ENCODE measurements at places on chromosomes 7 and 10.

DNA sequence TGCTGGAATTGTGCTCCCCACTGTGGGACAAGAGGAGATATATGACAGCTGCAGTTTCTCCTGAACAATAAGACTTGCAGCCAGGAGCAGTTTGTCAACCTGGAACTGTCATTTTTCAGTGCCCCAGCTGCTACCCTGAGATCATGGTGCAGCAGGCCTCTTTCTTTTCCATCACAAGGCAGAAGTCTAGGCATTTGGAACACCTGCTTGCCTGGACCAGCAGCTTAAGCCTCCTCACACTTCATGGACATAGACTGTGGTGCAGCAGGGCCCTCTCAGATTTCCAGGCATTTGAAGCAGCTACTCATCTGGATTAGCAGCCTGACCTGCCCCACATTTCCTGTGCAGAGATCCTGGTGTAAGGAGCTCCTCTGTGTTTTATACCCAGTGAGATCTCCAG lies 450.7 kb upstream of the TEX47 start:
- no peak for DNase-seq

GRCh38 chr10:75617485-75618155 lies 186.2 kb downstream of the LRMDA start:
- no peak for DNase-seq

GRCh38 chr7:42880392-42880791 lies 31.5 kb downstream of the C7orf25 start:
- no peak for DNase-seq

- no peak for DNase-seq
Observed at GRCh38 chr7:107386548-107387102, 83.2 kb upstream of the GPR22 start.

DNA sequence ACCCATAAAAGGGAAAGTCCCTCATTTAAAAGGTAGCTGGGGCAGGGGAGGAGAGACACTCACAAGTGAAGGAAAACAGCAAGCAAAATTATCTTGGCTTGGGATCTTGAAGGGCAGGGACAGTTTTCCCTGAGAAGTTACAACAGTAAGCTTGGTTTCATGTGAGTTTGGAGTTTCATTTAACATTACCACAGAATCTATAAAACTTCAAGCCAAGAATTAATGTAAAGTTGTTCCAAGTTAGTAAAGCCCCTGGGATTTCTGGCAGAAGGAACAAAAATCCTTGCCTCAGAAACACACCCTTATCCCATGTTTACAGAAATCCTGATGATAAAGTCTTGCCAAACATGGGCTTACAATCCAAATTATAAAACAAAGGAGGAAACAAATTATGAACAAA lies 19.2 kb downstream of the CRPPA start:
- no peak for DNase-seq

GRCh38 chr10:2874963-2875362 lies 192.4 kb upstream of the PFKP start:
- DNase-seq, result no peak

DNA sequence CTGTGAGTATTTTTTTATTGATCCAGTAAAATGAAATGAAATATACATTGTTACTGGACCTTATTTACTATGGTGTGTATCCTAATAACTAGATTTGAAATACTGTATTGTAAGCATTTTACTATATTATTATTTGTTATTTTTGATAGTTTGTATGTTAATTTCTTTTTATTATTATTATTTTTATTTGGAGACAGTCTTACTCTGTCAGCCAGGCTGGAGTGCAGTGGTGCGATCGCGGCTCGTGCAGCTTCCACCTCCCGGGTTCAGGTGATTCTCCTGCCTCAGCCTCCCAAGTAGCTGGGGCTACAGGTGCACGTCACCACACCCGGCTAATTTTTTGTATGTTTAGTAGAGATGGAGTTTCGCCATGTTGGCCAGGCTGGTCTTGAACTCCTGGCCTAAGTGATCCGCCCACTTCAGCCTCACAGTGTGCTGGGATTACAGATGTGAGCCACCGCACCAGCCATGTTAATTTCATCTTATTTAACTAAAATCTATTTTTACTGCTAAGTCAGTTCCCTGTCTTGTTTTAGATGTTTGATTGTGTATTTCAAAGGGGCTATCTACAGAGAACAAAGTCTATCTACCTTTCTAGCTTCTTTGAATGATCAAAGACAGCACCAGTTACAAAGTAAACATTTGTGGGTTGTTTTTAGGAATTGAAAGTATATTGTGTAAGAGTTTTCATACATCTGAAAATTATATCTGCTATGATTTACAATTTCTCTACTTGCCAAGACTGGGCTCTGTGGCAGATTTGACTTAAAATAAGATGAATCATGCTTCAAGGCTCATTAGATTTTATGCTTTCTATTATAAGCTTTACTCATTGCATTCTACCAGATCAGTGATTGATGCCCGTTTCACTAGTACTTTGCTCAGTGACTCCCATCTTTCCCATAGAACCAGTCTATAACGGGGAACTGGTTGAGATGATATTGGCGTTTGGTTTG lies 41.6 kb downstream of the CDC123 start:
- no peak for DNase-seq

DNA sequence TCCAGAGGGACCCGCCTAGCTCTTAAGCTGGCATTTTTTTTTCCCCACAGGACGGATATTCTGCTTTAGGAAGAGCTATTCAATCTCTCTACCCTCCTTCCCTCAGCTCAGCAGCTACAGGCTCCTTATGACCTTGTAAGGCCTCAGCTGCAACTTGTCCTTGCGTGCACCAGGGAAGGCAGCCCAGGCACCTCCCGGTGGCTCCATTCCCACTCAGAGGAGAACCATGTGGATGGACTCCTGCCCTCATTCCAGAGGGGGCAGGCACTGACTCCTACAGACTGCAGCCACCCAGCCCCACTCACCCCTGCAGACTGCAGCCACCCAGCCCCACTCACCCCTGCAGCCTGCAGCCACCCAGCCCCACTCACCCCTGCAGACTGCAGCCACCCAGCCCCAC lies 73.7 kb downstream of the ITIH5 start:
- DNase-seq, result no peak

DNA sequence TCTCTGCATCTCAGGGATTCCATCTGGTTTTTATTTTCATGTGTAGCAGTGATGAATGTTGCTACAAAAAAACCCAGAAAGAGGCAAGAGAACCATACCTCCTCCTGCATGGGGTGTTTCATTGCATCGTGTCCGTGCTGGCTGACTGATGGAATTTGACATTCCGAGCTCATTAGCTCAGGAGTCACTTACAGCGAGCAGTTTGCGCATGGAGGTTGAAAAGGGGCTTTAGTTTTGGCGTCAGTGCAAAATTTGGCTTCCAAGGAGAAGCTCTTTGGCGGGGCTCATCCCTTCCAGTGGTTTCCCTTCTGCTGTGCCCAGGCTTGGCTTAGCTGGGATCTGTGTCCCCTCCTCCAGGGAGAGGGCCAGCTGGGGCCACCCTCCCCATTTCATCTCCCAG lies 25.8 kb downstream of the EMX2 start:
- no peak for DNase-seq

GRCh38 chr7:43454936-43455518 lies 127.9 kb upstream of the STK17A start:
- no peak for DNase-seq

- no peak for DNase-seq
Observed at GRCh38 chr7:101519324-101520023, 109.6 kb downstream of the MYL10 start.

- DNase-seq, result no peak
Observed at GRCh38 chr10:88260329-88261051, 322.6 kb downstream of the RNLS start.

GRCh38 chr7:40133561-40134427 lies 628 bp downstream of the MPLKIP start:
- no peak for DNase-seq

- no peak for DNase-seq
Observed at GRCh38 chr10:103632247-103632642, 138.7 kb downstream of the NEURL1 start.

DNA sequence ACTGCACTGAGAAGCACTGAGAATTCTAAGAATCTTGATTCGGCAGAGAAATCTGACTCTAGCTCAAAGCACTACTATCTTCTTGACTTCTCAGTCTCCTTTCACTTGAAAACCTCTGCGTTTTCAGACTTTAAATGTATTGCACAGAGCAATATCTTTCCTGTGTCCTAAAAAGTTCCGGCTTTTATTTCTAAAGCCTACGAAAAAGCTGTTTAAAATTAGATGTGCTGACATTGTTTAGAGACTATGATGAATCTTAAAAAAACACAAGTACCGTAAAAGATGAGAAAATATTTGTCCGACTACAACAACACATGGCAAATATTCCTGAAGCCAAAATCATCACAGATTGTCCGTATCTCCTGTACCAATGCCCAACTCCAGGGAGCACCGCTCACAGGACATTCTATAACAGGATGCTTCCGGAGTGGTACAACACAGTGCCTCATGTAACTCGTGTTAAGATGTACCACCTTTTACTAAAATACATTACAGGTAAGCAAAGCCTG lies 136.9 kb downstream of the CUBN start:
- no peak for DNase-seq

DNA sequence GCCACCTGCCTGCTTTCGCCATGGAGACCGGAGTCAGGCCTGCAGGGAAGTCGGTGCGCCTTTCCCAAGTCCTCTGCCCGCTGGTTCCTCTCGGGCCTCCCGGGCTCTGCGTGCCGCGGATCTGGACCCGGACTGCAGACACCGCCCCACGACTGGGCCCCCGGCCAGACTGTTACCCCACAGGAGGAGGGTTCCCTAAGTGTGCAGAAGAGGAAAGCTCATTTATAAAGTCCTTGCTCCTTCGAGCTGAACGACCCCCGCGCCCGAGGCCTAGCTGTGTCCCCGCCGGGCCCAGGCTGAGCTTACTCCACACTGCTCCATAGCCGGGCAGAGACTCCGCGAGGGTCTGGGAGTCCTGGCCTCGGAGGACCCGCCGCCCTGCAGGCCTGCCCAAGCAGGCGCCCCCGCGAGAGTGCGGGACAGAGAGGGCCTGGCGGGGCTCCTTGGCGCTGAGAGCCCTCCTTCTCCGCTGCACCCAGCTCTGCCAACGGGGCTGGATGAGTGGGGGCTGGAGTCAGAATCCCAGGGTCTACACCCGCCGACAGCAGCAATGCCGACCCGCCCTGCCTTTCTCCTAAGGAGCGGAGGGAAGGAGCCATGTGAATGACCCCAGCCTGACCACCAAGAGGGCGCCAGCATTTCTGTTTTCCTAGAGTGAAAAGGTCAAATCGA lies 8.3 kb downstream of the EN2 start:
- DNase-seq, result no peak

- DNase-seq, result no peak
Observed at GRCh38 chr7:47239931-47240421, 341.9 kb downstream of the TNS3 start.

GRCh38 chr7:34735526-34735925 lies 77.5 kb downstream of the NPSR1 start:
- no peak for DNase-seq

GRCh38 chr7:75559355-75559975 lies 67.3 kb downstream of the SPDYE5 start:
- DNase-seq, result no peak

DNA sequence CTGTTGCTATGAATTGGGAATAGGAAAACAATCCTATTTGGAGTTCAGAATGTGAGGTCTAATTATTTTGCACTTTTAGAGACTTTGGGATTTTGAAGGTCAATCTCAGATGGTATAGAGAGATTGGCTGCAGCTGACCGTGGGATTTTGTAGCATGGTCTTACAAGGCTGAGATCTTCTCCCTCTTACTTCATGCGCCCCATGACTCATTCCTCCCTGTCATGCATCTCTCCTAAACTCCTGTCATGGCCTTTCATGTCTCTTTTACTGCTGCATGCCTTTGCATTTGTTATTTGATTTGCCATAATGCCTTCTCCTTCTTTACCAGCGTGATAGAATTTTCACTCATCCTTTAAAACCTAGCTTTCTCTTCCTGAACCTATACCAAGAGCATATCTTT lies 133.1 kb downstream of the BBS9 start:
- no peak for DNase-seq

- DNase-seq, result no peak
Observed at GRCh38 chr7:50528266-50529092, 36.7 kb downstream of the DDC start.

DNA sequence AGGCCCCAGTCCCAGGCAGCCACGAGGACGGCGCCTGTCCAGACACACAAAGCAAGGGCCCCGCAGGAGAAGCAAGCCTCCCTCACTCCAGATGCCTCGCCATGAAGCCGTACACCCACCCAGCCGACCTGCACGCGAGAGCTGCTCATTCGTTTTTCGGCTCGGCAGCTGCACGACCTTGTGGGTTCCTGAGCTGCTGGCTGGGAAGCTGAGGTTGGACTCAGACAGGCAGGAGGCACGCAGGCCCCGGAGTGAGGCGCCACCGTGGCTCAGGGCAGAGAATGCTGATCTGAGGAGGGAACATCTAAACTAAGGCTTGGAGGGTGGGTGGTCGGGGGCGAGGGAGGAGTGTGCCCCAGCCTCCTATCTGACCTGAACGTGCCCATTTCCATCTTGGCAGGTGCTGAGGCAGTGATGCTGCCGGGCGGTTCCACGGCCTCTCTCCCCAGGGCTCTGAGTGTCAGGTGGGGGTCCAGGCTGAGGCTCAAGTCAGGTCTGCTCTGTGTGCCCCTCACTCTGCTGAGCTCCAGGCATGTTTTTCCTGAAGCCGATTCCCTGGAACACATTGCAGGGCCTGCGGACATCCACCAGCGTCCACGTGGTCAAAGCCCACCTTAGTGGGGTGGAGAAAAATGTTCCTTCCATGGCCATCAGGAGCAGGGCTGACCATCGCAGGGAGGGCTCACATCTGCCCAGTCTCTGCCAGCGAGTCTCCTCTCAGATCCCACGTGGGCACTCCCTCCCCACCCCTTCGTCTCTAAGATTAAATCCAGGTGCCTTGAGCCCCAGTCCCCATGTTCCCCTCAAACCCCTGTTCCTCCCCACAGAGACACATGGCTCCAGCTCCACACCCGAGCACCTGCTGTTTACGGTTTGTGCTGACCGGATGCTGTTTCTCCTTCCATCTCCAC lies 28.1 kb upstream of the FAM20C start:
- DNase-seq, result no peak

DNA sequence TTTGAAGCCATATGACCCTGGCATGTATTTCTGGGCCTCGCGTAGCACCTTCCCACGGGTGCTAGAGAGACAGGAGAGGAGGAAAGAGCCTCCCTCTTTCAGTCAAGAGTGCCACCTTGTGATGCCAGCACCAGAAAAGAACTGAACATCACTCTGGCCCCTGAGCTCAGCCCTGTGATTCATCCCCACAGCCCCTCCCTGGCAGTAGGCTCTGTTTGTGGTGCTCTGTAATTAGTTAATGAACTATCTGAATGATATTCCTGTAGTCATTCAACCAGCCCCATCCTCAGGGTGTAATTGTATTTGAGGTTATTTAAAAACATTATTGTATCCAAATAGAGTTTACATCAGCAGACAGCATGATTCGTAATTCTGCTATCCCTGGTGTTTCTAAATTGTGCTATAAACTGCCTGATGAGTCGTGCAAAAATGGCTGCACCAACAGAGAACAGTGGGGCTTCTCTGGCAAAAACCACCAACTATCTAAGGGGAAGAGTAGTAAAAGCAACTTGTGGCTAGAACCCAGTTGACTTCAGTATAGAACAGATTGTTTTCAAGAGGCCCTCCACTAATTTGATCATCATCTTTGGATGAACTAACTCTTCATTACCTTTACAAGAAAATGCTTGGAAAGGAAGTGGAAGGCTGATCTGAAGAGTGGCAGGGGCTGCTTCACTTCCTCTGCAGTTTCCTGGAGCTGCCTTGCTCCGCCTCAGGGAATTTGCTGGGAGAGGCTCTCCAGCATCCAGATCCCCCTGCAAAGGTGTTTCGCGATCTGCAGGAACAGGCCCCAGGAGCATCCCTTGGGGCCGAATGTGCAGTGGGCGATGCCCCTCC lies 23.7 kb upstream of the TIAL1 start:
- no peak for DNase-seq

All from stimulated activated CD4-positive, alpha-beta T cell treated with anti-CD3 and anti-CD28 coated beads, TNF-alpha, amount 100 ng/mL, for 48 hours (primary cell).